ENCODE measurements at places on chromosomes 1 and 21.

DNA sequence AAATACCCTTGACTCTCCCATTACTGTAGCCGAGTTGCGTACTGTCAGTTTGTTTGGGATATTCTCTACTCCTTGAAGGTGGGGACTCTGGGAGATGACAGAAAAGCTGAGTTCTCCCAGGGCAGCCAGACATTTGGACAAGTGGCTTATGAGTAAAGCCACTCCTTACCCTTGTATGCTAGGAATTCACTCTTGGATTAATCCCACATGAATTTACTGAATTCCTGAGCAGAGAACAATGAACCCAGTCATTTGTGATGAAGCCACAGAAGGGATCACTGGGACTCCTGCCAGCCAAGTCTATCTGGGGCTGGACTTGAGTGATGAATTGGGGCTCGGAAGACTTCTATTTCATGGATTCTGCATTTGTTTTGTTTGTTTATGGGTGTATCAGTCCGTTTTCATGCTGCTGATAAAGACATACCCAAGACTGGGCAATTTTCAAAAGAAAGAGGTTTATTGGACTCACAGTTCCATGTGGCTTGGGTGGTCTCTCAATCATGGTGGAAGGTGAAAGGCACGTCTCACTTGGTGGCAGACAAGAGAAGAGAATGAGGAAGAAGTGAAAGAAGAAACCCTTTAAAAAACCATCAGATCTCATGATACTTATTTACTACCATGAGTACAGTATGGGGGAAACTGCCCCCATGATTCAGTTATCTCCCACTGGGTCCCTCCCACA, 25.1 kb downstream of the C1orf116 start:
- DNase-seq: no peak

DNA sequence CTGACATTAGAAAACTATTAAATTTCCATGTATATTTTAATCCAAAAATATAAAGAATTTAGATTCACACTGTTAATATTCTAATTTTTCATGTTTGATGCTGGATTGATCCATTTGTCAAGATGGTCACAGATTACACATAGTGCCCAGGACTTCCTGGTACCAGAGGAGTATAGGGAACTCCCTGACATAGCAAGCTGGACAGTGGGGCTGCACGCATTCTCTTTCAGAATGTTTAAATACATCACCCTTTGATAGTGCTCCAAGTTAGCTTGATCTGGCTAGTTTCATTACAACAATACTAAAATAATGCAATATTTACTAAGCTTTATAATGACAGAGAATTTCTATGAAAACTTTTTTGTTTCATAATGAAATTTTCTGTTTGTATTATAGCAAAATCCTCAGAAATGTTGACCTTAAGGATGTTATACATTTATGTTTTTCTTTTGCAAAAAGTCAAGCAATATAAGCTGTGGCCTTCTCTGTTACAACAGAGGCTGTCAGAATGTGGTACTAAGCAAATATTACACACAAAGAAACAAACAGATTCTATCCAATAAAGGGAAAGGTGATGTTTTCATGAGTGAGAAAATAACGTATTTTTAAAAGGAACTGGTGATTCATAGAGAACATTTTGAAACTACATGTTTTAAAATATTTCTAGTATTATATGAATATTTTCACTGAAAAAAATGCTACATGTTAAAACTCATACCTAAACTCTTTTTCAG, 84.7 kb downstream of the SLC35F3 start:
- DNase-seq: no peak

DNA sequence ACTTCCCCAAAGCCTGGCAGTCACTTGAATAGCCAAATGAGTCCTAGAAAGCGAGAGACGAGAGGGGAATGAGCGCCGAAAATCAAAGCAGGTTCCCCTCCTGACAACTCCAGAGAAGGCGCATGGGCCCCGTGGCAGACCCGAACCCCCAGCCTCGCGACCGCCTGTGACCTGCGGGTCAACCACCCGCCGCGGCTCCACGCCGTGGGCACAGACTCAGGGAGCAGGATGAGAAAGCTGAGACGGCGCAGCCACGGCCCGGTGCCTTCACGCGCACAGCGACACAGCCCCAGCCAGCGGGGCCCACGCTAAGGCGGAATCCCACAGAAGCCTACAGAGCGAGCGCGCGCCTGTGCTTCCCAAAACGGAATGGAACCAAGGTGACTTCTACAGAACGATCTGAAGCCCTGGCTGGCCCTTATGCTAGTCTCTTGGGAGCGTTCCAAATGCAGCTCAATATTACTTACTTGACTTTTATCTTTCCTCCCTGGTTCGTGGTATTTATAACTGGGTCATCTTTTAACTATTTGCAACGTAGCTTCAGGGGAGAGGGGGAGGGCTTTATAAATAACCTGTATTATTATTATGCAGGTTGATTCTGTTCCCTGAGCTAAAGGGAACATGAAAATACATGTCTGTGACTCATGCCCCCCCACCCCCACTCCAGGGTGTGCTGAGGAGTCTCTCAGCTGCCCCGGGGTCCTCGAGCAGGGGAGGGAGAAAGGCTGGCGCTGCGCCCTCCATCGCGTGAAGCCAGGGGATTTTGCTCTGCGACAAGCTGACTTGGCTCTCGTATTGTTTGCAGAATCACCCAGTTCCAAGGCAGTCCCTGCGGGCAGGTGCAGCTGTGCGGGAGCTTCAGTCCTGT, 1.7 kb downstream of the TSPEAR start:
- DNase-seq: no peak

DNA sequence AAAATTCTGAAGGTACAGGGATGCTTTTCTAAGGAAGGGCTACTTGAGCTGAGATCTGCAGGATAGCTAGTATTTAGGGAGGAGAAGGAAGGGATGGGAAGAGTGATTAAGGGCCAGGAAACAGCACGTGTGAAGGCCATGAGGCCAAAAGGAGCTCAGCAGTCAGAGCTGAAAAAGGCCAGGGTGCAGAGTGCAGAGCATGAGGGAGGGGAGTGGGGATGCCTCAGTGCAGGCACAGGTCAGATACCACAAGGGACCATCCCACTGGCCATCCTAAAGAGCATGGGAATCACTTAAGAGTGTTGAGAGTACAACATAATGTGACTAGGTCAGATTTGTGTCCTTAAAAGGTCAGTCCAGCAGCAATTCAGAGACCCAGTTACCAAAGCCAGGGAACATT, 16.0 kb downstream of the LRRN2 start:
- DNase-seq: no peak

GRCh38 chr1:105138458-105138893, 1388.8 kb downstream of the AMY1C start:
- DNase-seq: no peak

GRCh38 chr1:54819195-54819536, 18.0 kb upstream of the TTC22 start:
- DNase-seq: no peak

DNA sequence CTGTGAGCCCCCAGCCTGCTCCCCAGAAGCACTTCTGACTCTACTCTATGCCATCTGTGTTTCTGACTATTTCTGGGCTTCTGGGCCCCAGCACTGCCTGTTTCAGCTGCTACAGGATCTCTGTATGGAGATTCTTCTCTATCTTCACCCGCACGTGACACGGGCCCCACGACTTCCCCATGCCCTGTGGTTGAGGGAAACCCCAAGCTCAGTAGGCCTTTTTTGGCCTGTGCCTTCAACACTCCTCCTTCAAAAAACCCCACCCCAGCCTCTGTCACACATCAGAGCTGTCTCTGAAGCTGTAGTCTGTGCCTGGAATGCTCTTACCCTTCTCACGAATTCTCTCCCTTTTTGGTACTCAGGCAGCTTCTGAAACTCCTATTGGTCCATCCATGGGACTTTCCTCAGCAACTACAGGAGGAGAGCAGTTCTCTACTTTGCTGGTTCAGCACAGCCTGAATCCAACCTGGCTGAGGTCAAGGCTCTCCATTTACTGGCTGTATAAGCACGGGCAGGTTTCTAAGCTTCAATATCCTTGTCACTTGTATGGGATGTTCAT, 2.0 kb upstream of the NID1 start:
- peak; percentile 44 for DNase-seq

- DNase-seq: no peak
These were observed 42.3 kb downstream of the NEK7 start for GRCh38 chr1:198199105-198199504.

GRCh38 chr1:173210283-173210682, 3.2 kb upstream of the TNFSF4 start:
- no peak for DNase-seq

- DNase-seq: no peak
These were observed 12.5 kb downstream of the CHD5 start for GRCh38 chr1:6167391-6168303.

- no peak for DNase-seq
These were observed 602.8 kb downstream of the BRINP3 start for GRCh38 chr1:189874715-189875435.

GRCh38 chr1:3049164-3049563, 19.8 kb upstream of the PRDM16 start:
- no peak for DNase-seq

GRCh38 chr1:221756830-221757551, 15.1 kb upstream of the DUSP10 start:
- no peak for DNase-seq

- DNase-seq: no peak
These were observed 1.1 kb downstream of the KCND3 start for GRCh38 chr1:111988377-111988742.

DNA sequence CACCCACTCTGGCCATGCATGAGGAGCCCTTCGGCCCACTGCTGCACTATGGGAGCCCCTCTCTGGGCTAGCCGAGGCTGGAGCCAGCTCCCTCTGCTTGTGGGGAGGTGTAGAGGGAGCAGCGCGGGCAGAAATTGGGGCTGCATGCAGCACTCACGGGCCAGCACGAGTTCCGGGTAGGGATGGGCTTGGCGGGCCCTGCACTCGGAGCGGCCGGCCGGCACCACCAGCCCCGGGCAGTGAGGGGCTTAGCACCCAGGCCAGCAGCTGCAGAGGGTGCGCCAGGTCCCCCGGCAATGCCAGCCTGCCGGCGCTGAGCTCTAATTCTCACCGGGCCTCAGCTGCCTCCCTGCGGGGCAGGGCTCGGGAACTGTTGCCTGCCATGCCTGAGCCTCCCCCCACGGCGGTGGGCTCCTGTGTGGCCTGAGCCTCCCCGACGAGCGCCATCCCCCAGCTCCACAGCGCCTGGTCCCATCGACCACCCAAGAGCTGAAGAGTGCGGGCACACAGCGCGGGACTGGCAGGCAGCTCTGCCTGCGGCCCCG, 209.0 kb downstream of the LTN1 start:
- no peak for DNase-seq

GRCh38 chr1:155037043-155037442, 3.4 kb downstream of the DCST1 start:
- no peak for DNase-seq

- no peak for DNase-seq
These were observed 61.1 kb upstream of the ACOT11 start for GRCh38 chr1:54486907-54487306.

Measured in T follicular helper cell (primary cell).